Activated T-cell treated with anti-CD3 and anti-CD28 coated beads for 1 hour (primary cell): ENCODE measurements at places on chromosomes 16 and 17.

- DNase-seq: no peak
These were observed 6.1 kb upstream of the STH start for GRCh38 chr17:45992904-45993303.

DNA sequence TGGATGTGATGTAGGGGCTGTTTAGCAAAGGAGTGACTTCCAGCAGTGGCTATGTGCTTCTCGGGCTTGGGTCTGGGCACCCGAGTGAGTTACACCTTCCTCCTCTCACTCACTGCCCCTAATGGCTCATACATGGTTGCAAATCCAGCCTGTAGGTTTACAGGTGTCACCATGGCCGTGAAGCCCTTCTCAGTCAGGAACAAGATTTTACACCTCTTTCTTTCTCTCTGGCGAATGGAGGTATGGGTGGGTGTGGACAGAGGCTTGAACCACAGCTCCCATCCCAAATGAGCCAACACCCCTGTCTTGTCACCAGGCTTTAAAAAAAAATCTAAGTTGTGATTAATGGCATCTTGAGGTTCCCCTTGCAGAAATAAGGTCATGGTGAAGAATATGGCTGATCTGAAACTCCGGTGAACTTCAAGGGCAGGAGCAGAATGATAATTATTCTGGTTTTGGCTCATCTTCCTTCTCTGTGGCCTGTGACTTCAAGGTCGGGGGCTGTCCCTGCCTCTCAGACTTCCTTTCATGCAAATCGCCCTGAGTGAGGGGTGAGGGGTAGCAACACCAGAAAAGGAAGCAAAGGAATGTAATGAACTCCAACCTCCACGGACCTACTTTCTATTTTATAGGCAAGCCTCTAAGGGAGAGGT lies 331.2 kb downstream of the MAF start:
- no peak for DNase-seq

- no peak for DNase-seq
These were observed 679.3 kb upstream of the EEF2KMT start for GRCh38 chr16:5776876-5777275.

DNA sequence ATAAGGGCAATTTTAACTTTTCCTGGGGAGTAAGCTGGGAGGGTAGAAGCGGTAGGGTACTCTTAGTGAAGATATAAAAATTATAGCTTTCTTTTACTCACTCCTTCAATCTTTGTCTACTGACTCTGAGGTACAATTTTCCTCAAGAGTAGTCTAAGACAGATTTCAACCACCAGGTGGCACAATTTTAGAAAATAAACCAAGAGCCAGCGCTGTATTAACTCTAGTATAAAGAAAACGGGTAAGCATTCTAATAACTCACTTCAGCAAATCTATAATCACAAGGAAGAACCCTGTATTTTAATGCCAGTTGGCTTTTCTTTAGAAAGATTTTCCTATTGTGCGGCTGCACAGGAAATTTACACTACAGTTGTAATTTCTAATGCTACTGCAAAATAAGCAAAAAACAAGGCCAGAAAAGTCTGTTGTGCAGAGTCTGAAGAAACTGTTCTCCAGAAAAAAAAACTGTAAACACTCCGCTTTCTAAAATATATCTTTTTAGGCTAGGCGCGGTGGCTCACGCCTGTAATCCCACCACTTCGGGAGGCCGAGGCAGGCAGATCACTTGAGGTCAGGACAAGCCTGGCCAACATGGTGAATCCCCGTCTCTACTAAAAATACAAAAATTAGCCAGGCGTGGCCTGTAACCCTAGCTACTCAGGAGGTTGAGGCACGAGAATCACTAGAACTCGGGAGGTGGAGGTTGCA lies 1.9 kb downstream of the CMC2 start:
- no peak for DNase-seq

DNA sequence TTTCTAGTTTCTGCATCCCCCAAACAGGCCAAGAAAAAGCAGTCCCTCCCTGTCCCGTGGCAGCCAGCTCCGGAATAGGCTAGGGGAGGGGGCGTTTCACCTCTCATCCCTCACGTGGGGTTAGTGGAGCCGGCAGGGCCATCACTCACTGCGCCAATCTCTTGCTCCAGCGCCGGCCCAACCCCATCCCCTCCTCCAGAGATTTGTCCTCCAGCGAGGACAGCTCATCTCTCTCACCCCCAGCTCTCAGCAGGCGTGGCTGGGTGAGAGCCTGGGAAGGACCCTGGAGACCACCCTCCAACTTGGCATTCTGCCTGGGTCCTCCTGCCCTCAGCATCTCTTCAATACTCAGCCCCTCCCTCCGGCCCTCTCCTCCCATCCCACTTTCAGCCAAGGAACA lies 74.1 kb downstream of the TMEM132E start:
- DNase-seq: no peak

GRCh38 chr16:52568983-52569690 lies 22.2 kb upstream of the TOX3 start:
- DNase-seq: no peak

- no peak for DNase-seq
These were observed 13.2 kb downstream of the CA7 start for GRCh38 chr16:66857437-66857836.

DNA sequence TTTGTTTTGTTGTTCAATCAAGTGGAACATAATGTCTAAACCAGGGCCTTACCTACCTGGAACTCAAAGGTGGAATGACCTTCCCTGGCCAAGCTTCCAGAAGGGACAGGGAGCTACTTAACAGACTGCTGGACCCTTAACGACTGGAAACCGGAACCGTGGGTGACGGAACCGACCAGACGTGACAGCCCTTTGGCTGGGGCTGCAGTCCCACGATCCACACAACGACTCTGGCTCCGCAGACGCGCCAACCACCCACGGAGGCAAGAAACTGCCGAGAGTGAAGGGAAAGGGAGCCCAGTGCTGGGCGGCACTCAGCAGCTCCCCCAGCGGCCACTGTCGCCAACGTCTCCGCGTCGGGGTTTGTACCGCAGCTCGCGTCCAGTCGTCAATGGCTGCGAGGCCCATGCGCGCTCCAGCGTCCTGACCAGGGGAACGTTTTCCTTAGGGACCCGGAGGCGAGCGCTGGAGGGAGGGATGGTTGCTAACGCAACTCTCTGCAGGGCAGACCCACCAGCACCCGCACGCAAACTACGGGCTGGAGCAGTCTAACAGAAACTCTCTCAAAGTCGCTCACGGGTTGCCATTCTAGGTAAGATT lies 5.5 kb upstream of the KIF22 start:
- DNase-seq: peak; percentile 65

- peak; percentile 82 for DNase-seq
These were observed 12.1 kb downstream of the HSD3B7 start for GRCh38 chr16:30996985-30997724.

GRCh38 chr17:76356803-76357456 lies 3.2 kb upstream of the PRPSAP1 start:
- no peak for DNase-seq

GRCh38 chr16:71426880-71427615 lies 14.8 kb downstream of the TLE7 start:
- no peak for DNase-seq

GRCh38 chr17:43024407-43025289 lies at the start of gene RND2:
Gene RND2 (plus strand): TSS chr17:43025231. CDS start chr17:43025348, 117 bp downstream.
- DNase-seq: peak; percentile 67

DNA sequence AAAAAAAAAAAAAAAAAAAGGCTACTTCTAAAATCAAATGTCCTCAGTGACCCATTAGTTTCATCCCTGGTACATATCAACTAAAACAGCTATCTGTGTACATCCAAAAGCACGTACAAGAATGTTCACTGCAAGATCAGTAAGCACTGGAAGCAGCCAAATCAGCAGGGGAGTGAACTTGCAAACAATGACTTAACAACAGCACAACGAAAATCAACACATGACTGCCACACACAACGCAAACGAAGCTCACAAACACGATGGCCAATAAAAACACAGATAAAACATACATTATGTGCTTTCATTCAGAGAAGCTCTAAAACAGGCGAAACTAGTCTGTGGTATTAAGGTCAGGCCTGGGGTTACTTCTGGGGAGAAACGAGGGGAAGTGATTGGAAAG lies 60.6 kb downstream of the XPO6 start:
- no peak for DNase-seq

DNA sequence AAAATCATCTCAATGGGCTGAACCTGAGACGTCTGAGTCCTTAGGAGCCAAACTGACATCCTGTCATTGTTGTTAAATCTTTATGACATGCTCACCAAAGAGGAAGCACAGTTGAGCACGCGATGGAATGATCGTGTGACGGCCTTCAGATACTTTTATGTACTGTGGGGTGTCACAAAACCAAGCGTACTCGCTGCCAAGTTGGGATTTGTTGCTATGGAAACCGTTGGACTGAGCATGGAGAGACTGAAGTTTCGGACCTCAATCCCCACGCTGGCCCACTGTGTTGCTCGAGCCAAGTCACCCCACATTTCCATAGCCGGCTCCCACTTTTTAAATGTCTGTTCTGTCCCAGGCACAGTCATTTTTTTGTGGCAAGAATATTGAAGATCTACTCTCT lies 222.8 kb upstream of the SDK2 start:
- DNase-seq: no peak

DNA sequence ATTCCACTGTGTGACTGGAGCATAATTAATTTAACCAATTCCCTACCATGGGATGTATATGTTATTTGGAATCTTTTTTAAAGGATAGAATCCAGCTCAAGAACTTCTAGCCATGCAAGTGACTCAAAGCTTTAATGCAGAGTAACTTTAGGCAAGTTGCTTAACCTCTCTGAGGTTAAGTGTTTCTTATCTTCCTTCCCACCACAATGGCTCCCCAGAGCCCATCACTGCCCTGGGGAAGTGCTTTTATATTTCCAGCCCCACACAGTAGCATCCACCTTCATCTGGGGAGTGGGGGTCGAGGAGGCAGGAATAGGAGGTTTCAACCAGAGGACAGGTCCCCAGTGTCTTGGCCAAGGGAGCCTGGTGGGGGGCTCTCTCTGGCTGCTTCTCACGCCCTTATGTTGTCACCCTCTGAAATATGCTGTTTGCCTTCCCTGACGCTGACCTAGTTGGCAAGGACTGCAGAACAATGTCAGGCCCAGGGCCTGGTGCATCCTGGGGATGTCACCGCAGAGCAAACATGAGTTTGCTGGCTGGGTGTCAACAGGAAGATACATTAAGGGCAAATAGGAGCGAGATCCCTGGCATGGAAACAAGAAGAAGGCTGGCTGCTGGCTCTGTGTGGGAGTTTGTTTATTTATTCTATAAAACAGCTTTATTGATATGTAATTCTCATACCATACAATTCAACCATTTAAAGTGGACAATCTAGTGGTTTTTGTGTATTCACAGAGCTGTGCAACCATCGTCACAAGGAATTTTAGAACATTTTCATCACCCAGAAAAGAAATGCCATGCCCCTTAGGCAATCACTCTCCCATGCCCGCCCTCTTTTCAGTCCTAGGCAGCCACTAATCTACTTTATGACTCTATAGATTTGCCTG lies 46.6 kb upstream of the WSB1 start:
- no peak for DNase-seq

- DNase-seq: no peak
These were observed 171.0 kb downstream of the ZFHX3 start for GRCh38 chr16:72876981-72877373.

DNA sequence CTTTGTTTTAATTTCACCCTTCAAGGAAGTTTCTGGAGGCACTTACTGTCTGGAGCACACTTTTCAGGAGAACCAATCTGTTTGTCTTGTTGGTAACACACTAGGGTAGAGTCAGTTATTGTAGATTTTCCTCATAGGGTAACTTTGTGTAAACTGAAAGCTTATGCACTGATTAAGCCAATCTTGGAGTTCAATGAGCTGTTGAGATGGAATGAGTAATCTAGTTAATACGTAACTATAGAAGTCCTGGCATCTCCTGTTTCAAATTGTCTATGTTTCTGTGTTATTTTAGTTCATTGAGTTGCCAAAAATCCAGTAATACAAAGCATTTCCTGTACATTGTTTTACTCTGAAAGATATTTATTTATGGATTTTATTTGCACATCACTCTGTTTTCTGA lies 111.6 kb upstream of the HAS3 start:
- DNase-seq: no peak

GRCh38 chr17:75856062-75856756 lies 1.1 kb upstream of the WBP2 start:
- DNase-seq: no peak

- DNase-seq: no peak
These were observed 24.9 kb downstream of the TERB1 start for GRCh38 chr16:66776457-66776856.

GRCh38 chr16:70675851-70676513 lies 9.9 kb downstream of the MTSS2 start:
- no peak for DNase-seq

DNA sequence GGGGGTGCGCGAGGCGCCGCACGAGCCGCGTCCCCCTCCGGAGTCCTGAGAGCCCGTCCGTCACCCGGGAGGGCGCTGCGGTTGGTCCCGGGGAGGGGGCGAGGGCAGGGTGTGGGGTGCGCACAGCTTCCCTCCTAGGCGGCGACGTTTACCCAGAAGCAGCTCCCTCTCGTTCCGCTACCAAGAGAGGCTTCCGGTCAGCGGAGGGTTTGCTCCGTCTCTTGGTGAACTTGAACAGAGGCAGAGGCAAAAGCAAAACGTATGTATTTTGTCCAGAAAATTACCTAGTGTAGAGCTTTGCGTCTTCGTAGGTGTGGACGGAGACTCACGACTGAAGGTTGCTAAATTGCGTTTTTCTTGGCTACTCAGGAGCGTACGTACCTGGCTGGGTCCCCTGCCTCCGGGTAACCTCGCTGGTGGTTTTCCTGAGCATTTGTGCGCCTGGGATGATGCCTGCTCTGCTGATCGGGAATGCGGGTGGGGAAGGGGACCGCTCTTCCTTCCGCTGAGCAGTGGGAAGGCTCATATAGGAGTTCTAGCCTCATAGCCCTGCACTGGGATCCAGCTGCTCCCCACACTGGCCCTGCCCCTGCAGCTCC lies 833 bp downstream of the WSCD1 start:
- no peak for DNase-seq

GRCh38 chr16:4624827-4625559 lies 367 bp downstream of the MGRN1 start:
- peak; percentile 53 for DNase-seq

DNA sequence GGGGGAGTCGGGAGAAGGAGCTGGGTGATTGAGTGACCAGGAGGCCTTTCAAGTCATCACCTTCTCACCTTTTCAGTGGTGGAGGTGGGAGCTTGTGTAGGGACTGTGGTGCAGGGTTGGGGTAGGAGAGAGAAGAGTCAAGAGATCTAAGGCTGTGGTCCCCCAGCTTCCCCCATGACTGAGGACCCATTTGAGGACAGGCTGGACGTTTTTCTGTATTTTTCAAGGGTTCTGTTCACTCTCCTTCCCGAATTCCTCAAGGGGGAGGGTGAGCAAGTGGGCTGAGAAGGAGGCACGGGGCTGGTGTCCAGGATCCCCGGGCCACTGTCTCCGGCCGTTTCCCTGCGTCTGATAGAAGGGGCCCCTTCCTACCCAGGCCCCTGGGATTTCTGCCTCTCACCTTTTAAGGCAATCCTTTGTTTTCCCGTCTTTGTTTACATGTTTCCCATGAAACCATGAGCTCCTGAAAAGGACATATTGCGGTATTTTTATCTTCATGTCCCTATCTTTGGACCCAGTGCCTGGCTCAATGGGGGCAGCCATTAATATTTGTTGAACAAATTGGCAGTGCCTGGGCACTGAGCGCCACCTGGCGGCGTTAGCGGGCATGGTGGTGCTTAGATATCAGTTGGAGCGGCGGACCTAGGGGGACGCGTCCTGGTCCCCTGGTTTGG lies 9.2 kb upstream of the CD300A start:
- peak; percentile 70 for DNase-seq
